ENCODE measurements at places on chromosomes 1 and 21. TPM values are rescaled to one million over a fixed set of nuclear protein-coding genes. Genes with fewer than 3 reads are reported as not detected.
A peak's percentile ranks its signal among the peaks of the same experiment; 100 is the strongest.

The MROH9 gene
- total RNA-seq = not detected

- no peak for DNase-seq
These were observed 185.6 kb downstream of the TOMM20 start for GRCh38 chr1:234942879-234943506.

The DNAJC6 gene
- total RNA-seq = 5.6 TPM

The DYNLT4 gene
- total RNA-seq = not detected

GRCh38 chr1:99858286-99858685 is 8.1 kb downstream of the AGL start:
- DNase-seq = no peak

DNA sequence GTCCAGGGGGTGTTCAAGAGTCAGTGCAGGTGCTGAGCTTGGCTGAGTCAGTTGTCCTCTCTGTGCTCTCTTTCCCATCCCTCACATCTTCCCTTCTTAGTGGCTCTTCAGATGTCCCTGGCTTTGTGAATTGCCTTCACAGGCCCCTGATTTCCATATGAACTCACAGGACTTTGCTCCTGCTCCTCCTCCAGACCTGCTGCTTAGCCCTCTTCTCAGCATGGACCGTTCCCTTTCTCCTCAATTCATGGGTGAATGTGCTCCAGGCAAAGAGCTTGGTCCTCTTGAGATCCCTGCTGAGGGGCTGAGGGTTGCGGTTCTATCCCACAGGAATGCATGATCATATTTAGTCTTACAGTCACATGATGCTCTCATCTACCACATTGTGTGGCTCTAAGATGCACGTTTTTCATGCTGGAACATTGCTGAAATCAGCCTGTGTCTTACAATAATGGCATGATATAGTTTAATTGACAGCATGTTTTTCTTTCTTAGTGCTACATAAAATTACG is 30.5 kb downstream of the CACNA1E start:
- no peak for DNase-seq

The NCAM2 gene
- 20.1 TPM for total RNA-seq

The CYP4B1 gene
- total RNA-seq = 56.6 TPM

GRCh38 chr1:164653705-164654104 is 94.7 kb downstream of the PBX1 start:
- DNase-seq = no peak

The TNFRSF1B gene
- total RNA-seq = 11.7 TPM

- no peak for DNase-seq
These were observed 60.3 kb downstream of the KCNJ6 start for GRCh38 chr21:37855647-37856625.

DNA sequence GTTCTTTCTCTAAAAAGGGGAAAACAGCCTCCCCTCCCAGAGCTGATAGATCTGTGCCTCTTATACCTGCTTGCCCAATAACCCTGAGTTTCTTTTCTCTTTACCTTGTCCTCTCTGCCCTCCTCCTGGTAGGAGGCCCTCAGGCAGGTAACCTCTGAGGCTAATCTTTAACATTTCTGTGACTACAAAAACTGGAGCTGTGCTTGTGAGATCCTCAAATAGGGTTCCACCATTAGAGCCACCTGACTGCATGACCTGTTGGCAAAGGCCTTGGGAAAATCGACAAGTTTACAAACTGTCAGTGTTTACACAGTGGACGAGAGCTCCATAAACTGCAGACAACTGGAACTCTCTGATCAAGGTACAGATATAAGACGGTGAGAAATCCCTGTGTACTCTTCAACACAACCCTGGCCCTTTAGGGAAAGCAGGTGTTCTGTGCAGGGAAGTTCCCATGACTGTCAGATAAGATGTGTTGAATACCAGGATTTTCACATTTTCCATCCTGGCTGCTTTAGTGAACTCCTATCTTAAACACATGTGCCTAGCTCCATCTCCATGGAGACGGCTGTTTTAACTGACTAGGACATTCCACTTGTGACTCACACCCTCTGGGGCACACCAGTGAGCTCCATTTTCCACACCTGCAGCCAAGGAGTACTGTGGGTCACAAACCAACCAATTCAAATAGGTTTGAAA is 38.3 kb downstream of the ECE1 start:
- no peak for DNase-seq

GRCh38 chr1:6965083-6965934 is 180.1 kb downstream of the CAMTA1 start:
- DNase-seq = peak; percentile 50

- DNase-seq = no peak
These were observed 83.3 kb downstream of the LACTBL1 start for GRCh38 chr1:22889213-22889827.

GRCh38 chr1:152107984-152108881 is 7.0 kb downstream of the TCHH start:
- no peak for DNase-seq

The OR6N1 gene
- total RNA-seq = not detected

The PRAMEF9 gene
- not detected for total RNA-seq

The MSH4 gene
- 0.90 TPM for total RNA-seq

DNA sequence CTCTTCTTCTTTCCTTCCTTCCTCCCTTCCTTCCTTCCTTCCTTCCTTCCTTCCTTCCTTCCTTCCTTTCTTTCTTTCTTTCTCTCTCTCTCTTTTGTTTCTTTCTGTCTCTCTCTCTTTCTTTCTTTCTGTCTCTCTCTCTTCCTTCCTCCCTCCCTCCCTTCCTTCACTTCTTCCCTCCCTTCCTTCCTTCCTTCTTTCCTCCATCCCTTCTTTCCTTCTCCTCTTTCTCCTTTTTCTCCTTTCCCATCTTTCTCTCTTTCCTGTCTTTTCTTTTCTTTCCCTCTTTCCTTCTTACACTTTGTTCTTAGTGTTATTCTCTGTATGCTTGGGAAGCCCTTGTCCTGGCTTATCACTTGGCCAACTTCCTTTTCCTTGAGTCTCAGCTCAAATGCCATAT is 72.5 kb upstream of the MPC2 start:
- no peak for DNase-seq

DNA sequence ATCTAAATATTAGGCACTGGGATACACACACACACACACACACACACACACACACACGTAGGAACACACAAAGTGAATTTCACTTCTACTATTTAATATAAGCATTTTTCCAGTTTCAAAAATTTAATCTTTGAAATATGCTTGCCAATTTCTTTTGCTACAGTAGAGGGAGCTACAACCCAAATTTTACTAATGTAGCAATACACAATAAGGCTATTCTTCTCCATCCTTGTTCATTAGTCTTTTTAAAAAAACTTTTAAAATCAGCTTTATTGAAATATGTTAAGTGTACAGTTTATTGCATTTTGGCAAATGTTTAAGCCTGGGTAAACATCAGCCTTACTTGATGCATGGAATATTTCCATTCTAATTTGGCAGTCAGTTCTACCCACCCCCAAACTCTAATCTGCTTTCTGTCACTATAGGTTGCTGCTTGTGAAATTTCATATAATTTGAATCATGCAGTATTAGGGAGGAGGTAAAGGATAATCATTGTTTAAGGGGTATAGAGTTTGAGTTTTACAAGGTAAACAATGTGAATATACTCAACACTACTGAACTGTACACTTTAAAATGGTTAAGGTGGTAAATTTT is 93.0 kb upstream of the TENT5C start:
- DNase-seq = peak; percentile 7

GRCh38 chr1:26162220-26162709 is 3.4 kb downstream of the FAM110D start:
- no peak for DNase-seq

The THEMIS2 gene
- 7.3 TPM for total RNA-seq

The INKA2 gene
- 7.4 TPM for total RNA-seq

DNA sequence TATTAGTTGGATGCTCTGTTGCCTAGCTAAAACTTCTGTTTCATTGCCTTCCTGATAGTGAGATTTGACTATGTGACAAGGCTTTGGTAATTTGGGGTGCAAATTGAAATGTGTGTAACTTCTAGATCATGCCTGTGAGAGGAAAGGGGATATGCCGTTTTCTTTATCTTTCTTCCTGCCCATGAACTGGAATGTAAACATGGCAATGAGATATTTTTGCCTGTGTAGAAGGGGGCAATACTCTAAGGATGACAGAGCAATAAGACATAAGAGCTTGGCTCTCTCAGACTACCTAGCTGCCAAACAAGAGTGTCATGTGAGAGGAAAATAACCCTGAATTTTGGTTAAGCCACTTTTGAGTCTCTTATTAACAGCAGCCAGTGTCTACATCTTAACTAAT is 49.7 kb downstream of the RAP1A start:
- DNase-seq = no peak

The CDCA8 gene
- total RNA-seq = 3.1 TPM

DNA sequence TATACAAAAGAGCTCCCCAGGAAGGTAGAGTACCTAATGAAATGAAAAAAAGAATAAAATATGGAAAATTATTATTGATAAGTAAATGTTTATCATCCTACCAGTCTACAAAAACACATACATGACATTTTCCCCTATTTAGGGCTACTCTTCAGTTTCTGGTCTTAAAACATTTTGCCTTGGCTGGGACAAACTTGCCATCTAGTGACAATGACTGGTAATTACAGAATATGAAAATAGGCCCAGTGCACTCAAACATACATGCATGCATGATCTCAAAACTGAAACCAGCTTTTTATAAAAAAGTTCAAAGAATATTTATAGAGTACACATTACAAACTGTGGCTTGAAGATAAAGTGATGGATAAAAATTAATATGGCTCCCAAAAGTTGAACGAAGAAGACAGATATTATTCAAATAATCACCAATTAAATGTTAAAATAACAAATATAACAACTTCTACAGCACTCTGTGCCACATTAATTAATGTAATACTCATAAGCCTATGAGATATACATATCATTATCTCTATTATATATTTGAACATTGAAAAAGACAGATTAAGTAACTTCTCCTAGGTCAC is 10.5 kb upstream of the RNPC3 start:
- DNase-seq = peak; percentile 14

DNA sequence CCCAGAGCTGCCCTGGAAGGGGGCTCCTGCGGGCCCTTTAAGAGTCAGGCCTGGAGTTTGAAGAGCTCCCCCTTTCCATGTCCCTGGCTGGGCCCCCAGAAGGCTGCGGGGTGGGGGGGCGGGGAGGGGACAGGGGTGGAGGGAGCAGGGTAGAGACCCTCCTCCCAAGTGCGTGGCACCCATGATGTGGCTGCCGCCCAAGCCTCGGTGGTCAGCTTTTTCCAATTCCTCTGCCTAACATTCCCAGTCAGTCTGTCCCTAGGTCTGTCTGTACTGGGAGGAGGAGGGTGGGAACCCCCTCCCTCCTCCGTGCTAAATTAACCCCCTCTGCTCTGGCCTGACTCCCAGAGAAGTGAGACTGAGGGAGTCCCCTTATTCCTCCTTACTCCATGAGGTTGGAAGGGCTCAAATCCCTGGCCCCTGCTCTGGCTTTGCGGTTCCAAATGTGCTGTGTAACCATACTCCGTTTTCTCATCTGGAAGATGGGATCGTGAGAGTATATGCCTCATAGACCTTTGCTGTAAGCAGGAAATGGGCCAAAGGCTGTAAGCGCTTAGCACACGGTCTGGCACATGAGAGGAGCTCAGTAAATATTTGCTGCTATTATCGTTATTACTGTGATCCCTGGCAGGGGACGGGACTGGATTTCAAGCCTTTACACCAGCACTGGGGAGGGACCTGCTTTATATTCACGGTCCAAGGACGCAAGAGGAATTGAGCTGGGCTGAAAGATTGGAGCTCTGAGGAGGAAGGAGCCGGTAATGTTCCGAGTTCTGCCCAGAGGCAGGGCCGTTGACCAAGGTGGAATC is 658 bp upstream of the COL16A1 start:
- no peak for DNase-seq

The MRAP gene
- total RNA-seq = not detected

The CFAP57 gene
- 0.11 TPM for total RNA-seq

- DNase-seq = no peak
These were observed 195.0 kb downstream of the KCNK2 start for GRCh38 chr1:215277532-215277931.

The RAD54L gene
- 2.6 TPM for total RNA-seq

- DNase-seq = no peak
These were observed 4.2 kb downstream of the PGLYRP3 start for GRCh38 chr1:153308540-153308939.

The CD48 gene
- 7.0 TPM for total RNA-seq
